ENCODE measurements at places on chromosomes 12 and 14.

DNA sequence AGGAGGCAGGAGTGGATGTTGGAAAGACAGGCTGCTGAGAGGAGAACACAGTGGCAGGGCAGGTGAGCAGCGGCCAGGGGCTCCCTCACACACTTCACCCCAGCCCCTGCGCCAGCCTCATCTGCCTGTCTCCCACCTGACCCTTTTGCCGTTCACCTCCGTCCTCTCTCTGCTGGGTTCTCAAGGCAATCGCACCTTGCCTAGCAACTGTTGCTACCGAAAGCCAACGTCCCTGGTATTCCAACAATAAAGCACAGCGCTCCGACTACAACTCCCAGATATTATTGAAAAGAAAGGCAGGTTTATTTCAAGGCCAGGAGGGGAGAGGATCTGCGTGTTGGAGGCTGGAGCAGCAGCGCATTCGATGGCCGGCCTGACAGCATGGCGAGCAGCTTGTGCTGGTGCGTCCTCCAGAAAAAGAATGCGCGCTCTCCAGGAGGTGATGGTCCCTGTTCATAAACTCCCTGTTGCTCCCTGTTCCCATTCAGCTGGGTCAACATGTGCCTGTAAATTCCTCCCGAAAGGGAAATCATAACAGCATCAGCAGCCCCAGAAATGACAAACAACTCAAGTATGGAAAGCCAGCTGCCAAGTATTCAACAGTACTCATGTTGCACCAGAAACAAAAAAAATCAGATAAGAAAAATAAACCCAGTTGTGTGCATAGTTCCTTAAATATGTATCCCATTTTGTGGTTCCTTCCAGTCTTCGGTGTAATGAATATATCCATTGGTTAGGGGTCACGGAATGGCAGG is 153.0 kb upstream of the DIO3 start:
- no peak for DNase-seq

DNA sequence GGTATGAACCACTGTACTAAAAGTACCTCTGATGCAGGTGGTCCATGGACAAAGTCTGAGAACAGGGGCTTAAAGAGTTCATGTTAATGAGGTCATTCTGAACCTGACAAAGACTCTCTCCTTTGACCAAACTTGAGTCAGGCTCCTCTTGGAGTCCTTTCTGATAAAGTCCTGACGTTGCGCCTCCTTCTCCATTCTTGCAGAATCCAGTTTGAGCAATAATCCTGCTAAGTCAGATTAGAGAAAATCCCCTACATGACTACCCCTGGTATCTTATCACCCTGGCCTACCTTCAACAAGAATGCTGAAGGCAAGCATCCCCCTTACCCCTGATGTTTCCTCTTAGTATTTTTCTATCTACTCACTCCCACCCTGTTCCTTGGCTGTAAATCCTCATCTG is 46.0 kb upstream of the ISM2 start:
- DNase-seq = no peak

DNA sequence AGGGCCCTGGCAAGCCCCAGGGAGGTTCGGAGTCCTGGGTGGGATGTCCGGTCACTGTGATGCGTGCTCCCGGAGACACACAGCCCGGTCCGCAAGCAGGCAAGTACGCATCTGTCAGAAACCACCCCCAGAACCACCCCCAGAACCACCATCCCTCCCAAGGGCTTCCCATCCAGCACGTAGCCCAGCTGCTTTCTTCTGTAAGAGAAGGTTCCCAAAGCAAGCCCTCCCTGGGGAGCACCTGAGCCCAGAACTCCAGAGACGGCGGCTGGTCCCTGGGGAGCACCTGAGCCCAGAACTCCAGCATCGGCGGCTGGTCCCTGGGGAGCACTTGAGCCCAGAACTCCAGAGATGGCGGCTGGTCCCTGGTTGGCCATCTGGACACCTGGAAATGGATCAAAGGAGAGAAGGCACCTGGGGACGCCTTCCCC is 2.6 kb upstream of the FBRSL1 start:
- DNase-seq = no peak

DNA sequence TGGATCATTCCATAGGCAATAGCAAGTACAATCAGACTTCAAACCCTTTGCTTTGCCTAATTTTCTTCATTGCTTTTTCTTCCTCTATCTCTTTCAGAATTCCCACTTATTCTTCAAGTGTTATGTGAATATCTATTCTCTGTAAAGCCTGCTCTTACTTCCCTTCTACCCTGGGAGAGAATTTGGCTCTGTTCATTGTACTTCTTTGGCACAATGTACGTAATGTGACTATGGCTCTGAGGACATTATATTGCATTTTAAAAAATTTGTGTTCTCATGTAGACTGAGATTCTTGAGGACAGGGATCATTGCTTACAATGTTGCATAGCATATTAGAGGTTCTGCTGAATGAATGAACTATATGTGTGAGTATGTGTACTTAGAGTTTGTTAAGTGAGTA is 16.9 kb upstream of the PRICKLE1 start:
- no peak for DNase-seq

DNA sequence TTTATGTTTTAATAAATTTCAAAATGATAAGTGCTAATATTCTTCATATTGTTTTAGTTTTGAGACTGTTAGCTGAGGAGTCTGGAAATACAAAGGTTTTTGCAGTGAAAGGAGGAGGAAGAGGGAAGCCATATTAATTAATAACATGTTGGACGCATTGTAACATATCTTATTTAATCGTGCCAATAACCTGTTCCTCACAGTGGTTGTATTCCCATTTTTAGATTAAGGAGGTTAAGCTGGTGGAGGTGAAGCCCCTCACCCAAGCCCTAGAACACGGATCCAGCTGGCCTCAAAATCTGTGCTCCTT is 92.4 kb downstream of the EML1 start:
- DNase-seq = no peak

GRCh38 chr12:50566066-50566465 is 61.3 kb downstream of the DIP2B start:
- no peak for DNase-seq

Data from CD4-positive, alpha-beta T cell treated with Interleukin-12 subunit alpha and Interleukin-12 subunit beta, for 1 hour (primary cell).